DMS153 (cell line): ENCODE measurements at places on chromosomes 1 and 21.
A peak's percentile ranks its signal among the peaks of the same experiment; 100 is the strongest.

DNA sequence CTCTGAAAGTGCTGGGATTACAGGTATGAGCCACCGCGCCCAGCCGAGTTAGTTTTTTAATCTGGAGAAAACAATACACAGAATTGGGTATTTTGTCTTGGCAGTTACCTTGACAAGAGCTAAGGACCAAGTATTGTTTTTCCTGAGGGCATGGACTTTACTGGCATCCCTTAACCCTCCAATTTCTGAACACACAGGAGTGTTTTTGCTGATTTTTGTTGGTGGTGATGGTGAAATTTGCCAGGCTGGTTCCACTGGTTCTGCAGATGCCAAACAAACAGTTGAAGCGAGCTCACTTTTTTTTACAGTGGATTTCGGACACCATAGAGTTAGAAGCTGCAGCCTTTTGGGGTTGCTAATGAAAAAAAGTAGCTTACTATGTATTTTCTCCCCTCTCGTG, 37.2 kb upstream of the SH3D21 start:
- DNase-seq = no peak

DNA sequence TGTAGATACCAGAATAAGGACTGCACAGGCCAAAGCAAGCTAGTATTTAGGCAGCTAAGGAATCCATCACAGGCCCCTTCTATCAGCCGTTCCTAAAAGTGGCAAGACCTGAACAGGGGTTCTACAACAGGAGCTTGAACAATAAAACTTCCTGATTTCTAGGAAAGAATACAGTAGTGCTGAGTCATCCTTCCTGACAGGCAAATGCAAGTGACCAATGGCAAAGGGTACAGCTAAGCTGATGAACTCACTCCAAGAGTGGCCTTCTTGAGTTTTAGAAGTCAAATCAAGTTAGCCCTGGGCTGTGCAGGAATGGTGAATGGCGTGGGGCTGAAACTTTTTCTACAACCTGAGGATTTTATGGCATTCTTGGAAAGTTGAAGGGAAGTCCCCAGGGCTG, 112.9 kb downstream of the GREM2 start:
- DNase-seq = no peak

- DNase-seq = no peak
These were observed 106.4 kb downstream of the KAZN start for GRCh38 chr1:14704846-14705245.

DNA sequence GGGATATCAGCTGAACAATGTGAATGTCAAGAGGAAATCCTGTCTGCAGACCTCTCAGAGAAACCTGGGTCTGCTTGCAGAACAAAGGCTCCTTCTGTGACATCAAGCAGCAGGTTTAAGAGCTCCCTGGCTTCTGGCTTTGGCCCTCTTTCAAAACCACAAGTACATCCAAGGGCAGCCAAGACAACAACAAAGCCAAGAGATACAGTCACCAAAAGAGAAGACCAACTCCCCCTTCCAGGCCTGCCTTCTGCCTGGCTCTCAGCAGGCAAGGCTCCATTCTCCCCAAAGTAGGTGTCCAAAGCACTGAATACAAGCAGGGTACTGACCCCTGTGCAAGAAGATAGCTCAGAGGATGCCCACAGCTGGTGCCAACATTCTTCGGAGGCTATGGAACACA, 11.5 kb downstream of the BCAR3 start:
- DNase-seq = no peak

DNA sequence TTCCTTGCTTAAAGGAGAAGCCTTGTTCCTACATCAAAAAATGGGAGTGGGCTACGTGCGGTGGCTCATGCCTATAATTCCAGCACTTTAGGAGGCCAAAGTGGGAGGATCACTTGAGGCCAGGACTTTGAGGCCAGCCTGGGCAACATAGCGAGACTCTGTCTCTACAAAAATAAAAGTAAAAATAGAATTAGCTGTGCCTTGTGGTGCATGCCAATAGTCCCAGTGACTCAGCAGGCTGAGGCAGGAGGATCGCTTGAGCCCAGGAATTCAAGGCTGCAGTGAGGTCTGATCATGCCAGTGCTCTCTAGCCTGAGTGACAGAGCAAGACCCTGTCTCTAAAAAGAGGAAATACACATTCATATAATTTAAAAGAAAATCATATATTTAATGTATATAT, 127.1 kb downstream of the C1orf21 start:
- DNase-seq = no peak

- no peak for DNase-seq
These were observed 750 bp downstream of the SYNJ1 start for GRCh38 chr21:32726839-32727686.

GRCh38 chr1:203166192-203166940, 9.3 kb downstream of the MYBPH start:
- DNase-seq = no peak

DNA sequence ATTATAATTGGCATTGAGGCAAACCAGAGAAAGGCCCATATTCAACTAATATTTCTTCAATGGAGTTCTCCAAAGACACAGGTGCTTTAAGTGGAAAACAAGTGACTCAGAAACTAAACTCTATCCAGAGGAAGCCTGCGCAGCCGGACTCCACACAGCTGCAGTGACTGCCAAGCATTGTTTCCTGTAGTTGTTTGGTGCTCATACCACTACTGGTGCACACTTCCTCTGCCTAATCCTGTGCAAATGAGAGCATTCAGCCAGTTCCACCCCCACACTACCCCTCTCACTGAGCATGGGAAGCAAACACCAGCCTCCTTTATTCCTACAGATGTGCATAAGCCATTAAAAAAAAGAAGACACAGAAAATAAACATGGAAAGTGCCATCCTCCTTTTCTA, 102.9 kb downstream of the VAV3 start:
- no peak for DNase-seq

- no peak for DNase-seq
These were observed 191.8 kb downstream of the ZNF326 start for GRCh38 chr1:90186506-90187322.

DNA sequence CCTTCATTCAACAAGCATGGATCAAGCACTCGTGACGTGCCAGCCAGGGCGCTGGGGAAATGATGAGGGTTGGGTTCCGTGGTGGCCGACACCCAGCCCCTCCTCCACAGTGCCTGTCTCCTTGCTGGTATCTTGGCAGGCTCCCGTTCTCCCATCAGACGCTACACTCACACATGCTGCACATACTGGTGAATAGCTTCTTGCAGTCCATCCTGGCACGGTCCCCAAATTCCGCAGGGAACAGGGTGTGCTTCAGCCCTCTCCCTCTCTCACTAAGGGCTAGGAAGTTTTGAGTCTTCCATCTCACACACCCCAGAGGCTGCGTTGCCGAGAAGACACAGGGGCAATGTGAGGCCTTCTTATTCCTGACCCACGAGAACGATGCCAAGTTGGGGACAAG, 10.1 kb upstream of the MEF2D start:
- DNase-seq = peak; percentile 11

DNA sequence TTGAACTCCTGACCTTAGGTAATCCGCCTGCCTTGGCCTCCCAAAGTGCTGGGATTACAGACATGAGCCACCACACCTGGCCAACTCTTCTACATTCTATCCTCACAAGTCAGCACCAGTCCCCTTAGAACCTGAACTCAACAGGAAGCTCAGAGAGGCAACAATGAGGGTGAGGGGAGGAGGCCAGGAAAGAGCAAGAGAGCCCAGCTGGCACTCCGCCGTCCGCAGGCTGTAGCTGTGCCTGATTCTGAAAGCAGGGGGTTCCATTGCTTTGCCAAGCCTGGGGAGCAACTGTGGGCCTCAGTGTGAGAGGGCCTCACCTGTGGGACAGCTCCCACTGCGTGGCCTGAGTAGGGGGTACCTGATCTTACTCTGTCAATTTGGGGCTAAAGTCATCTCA, 18.7 kb downstream of the STK40 start:
- no peak for DNase-seq

- DNase-seq = no peak
These were observed 14.3 kb downstream of the KCNC4 start for GRCh38 chr1:110224240-110224995.

- DNase-seq = no peak
These were observed 6.5 kb downstream of the A3GALT2 start for GRCh38 chr1:33314416-33314815.

DNA sequence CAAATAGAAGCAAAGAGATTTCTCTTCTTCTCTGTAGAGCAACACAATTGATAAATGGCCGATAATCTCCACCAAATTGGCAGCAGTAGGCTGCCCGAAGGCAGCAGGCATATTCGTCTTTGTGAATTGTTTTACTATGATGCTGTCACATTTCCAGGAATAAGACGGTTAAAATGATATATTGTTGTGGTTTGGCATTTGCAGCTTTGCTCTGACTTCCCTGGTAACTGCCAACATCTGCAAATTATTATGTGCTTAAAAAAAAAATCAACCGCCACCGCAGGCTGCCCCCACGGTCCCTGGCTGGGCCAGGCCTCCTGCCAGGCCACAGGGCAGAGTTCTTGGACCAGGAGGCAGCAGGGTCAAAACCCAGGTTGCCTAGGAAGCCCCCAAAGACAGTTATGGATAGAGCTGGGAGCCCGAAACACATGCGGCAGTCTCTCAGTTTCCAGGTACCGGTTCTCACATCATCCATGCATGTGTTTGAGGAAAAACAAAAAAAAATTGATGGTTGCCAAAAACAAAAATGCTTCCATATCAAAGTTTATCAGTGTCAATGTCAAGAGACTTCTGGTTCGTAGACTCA, 179.3 kb downstream of the ETS2 start:
- no peak for DNase-seq

- no peak for DNase-seq
These were observed 21.7 kb upstream of the PEX10 start for GRCh38 chr1:2433936-2434655.

DNA sequence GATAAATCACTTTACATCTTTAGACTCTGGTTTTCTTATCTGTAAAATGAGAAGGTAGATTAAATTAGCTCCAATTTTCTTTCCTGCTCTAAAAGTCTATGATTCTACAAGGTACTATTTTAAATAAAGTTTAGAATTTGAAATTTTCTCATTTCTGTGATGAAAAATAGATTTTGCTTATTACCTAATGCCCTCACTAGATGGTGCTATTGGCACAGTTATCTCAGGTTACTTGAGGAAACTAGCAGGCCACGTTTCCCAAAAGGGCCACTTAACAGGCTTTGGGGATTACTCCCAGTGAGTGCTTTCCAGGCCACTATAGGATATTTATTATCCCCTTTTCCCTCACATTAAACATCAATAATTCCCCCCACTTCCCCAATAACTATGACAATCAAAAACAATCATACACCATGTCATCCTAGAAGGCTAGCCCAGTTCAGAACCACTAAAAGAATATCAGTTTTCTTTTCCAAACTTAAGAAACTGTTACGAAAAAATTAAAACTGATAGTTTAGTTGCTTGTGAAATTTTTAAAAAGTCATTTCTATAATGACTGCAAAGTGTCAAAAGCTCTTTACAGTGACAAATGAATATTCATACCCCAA, 30.6 kb downstream of the OMA1 start:
- DNase-seq = peak; percentile 53

DNA sequence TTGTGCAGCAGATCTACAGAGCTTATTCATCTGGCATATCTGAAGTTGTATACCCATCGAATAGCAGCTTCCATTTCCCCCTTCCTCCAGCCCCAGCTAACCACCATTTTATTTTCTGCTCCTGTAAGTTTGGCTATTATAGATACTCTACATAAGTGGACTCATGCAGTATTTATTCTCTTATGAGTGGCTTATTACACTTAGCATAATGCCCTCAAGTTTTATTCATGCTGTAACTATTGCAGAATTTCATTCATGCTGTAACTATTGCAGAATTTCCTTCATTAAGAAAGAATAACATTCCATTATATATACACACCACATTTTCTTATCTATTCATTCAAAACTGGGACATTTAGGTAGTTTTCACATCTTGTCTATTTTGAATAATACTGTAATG, 30.5 kb upstream of the IFI16 start:
- no peak for DNase-seq

DNA sequence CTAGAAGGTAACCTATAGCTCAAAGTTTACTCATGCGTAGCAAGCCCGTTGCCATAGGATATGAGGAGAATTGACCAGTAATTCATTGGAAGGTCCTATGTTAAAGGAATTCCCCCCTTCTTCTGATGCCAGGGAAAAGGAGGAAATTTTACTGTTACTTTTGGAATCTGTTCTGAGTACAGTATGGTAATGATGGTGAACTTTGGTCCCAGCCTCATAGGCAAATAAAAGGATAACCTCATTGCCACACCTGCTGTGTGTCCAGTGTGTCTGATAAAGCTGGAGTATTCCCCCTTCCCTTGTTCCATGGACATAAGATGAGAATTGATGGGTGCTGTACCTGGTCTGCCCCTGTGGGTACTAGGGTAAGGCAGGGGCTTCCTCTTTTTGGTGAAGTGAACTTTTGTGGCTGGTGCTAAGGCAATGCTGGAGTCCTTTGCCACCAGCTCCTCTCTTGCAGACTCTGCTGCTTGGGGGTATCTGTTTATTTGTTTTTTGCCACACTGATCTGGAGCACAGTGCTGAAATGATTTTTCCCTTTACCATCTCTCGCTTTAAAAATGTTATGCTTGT, 22.2 kb downstream of the MPZ start:
- DNase-seq = no peak

DNA sequence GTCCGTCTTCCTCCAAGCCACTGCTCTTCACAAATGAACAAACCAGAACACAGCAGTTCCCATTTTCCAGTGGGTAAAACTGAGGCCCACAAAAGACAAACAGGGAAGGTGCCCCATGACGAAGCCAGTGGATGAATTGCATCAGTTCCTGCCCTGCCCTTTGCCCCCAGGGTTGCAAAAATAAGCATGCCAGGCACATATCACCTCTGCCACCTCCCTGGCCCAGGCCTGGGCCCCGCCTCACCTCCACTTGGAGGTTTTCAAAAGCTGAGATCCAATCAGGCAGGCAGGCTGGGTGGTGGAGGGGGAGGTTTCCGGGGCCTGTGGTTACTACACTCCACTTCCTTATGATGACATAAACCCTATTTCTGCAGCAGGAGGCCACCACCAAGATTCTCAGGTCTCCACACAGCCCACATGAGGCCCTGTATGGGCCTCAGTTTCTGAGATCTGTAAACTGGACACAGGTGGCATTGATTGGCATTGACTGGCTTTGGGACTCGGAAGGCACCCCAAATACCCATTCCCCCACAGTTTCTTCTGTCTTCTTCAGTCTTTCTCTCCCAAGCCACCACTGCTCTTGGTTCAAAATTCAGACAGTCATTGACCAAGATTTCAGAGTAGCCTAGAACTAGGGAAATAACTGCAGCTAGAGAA, 4.1 kb downstream of the KIF21B start:
- peak; percentile 73 for DNase-seq

- no peak for DNase-seq
These were observed 40.6 kb downstream of the ARID4B start for GRCh38 chr1:235287208-235287882.
